ENCODE measurements at places on chromosomes 2 and 18. TPM values are rescaled to one million over a fixed set of nuclear protein-coding genes. Genes with fewer than 3 reads are reported as not detected.

DNA sequence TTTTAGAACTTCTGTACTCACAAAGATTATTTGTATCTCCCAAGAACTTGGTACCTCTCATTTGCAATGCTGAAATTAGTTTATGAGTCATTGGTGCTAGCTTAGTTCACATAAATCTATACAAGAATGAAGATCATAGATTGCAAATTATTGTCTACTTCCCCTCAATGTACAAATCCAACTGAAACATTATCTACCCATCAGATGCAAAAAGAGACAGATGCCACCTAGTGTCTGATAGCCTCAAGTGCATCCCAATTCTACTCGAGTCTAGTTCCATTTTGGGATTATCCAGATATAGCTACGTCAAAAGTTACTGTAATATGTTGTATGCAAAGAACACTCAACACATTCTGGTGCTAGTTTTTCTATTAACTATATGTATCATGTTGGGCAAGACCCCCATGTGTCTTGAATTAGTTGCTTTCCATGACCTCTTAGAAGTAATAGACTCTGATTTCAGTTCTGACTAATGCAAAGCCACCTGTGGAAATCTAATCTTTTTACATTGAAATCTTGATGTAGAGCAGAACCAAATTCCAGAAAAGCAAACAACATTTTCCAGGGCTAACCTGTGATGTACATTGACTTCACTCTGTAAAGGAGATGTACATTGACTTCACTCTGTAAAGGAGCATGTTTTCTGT lies 210.0 kb downstream of the RBM43 start:
- DNase-seq, result peak; percentile 69

DNA sequence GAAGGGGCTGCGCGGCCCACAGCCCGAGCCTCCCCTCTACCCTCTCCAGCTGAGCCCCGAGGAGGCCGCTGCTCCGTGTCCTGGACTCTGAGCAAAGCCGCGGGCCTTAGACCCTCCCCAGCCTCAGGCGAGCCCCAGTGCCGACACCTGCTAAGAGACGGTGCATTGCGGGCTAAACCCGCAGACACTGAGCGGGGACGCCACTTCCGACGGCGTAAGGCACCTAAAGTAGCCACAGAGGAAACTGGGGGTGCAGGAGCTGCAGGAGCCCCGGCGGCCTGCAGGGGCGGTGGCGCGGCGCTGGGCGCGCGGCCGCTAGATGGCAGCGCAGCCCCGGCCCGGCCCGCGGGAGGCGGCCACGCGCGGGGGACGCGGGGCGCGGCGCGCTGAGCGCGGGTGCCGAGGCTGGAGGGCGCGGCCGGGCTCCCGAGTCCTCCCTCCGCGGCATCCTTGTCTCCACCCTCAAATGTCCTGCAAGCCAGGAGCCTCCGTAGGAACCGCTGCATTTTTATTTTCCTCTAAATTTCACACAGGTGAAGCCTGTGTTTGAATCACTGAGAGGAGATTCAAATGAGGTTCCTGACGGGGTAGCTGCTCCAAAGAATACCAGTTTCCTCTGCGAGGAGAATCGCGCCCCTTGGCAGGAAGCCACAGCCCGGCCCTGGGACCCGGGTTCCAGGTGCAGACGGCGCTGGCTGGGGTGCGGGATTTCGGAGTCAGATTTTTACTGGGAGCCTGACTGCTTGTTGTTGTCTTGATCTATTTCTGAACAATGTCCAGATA lies 650.5 kb downstream of the GALR1 start:
- no peak for DNase-seq

DNA sequence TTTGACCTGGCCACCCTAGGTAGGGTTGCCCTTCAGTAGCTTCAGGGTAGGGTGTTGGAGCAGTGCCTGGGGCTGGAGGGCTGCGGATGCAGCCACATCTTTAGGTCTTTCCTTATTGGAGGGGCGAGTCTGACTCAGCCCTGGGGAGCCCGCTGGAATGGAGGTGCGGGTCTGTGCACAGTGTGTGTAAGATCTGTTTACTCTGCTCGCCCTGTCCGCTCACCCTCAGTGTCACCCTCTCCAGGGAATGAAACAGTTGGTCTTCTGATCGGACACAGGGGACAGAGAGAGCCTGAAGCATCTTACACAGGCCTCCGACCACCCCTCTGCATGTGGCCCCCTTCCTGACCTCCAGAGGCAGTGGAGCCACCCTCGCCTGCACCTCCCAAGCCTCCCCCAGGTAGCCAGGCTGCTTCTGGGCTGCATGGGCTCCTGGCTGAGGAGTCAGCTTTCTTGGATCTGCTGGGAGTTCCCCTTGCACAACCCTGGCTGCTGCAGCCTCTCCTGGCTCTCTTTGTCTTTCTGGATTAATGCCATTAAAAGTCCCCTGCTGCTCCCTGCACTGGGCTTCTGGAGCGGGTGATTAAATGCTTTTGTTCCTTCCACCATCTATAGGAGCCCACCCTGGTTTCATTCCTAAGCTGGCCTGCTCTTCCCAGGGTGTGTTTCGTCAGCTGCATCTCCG lies 82.6 kb downstream of the ASB1 start:
- DNase-seq, result no peak

GRCh38 chr2:12552092-12552491 lies 164.6 kb upstream of the TRIB2 start:
- DNase-seq, result no peak

The ARPC2 gene
- 455 TPM for total RNA-seq

All from endothelial cell of umbilical vein (primary cell).